ENCODE measurements at places on chromosomes 1 and 21.
A peak's percentile ranks its signal among the peaks of the same experiment; 100 is the strongest.

DNA sequence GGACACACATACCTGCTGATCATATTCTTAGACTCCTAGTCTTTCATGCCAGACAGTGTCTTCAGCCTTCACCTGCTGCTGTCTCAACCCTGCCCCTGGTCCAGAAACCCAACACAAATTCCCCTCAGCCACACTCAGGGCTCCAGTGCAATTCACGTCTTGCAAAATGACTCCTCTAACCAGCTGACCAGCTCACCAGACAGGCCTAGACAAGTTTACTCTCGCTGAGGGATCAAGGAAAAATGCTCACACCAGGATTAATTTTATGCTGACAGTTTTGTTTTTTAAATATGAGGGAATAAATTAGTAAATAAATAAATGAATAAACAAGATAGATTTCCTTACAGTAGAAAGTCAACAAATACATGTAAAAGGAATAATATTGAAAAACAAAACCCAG is 28.5 kb downstream of the CCDC185 start:
- DNase-seq: no peak

DNA sequence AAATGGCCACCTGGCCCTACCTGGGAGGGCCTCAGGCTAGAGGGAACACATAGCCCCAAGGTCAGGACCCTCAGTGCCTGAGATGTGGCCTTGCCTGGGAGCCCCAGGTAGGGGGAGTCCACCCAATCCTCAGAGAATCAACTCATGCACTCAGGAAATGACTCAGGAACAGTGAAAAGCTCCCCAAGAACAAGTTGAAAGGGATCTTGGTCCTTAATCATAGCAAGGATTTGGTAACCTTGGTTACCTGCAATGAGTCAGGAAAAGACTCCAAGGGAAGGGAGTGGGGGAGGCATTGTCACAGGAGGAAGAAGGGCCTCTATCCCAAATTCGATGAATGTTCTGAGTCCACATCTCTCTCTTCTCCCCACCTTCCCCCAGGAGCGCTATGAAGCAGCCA is 17.0 kb downstream of the MAP7D1 start:
- DNase-seq: no peak

DNA sequence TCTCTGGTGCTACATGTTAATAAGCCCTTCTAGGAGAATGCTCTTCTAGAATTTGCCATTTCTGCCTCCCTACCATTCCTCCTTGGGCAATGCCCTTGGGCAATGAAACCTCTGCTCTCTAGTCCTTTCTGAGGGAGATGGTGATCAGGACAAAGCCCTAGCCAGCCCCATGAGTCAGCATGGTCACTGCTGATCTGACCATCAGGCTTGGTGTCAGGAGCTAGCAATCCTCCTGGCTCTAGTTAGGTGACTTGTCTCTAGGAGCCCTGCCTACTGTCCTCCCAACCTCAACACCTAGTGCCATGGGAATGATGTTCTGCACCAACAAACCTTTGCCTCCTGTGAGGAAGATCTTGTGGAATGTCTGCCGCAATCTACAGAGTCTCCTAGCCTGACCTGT is 89.8 kb downstream of the NMNAT2 start:
- no peak for DNase-seq

GRCh38 chr1:241356519-241357365 is at the start of gene RGS7:
Gene RGS7 (minus strand): TSS chr1:241357205.
- DNase-seq: peak; percentile 16
